ENCODE measurements at places on chromosomes 6 and 20. TPM values are rescaled to one million over a fixed set of nuclear protein-coding genes. Genes with fewer than 3 reads are reported as not detected.

The ZBTB46 gene
- 52.2 TPM for total RNA-seq

The SMPDL3A gene
- 11.0 TPM for total RNA-seq

The ZBTB2 gene
- total RNA-seq, result 5.7 TPM

The C20orf96 gene
- total RNA-seq, result 1.0 TPM

The PRDM13 gene
- not detected for total RNA-seq

The OPRM1 gene
- total RNA-seq, result not detected

The SOBP gene
- 20.4 TPM for total RNA-seq
